Stimulated activated CD4-positive, alpha-beta T cell treated with anti-CD3 and anti-CD28 coated beads, TNF-alpha, amount 100 ng/mL, for 1 hour (primary cell): ENCODE measurements at places on chromosomes 11 and 22.

GRCh38 chr11:19552656-19553260 is 159.9 kb upstream of the NAV2 start:
- no peak for DNase-seq

DNA sequence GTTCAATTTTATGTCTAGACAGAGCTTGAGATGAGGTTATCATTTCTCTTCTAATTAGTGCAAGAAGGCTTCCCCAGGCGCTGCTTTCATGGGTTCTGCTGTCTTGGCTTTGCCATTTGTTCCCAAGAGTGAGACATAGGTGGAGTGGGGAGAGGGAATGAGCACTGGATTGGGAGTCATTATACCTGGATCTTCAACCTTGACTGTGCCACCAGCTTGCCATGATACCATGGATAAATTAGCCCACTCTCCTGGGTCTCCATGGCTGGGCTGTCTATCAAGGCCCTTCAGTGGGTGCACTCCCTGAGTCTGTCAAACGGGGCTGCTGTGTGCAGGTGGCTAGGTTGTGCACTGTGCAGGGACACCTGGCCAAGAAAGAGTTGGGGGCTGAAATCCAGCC is 15.6 kb upstream of the NECTIN1 start:
- no peak for DNase-seq

DNA sequence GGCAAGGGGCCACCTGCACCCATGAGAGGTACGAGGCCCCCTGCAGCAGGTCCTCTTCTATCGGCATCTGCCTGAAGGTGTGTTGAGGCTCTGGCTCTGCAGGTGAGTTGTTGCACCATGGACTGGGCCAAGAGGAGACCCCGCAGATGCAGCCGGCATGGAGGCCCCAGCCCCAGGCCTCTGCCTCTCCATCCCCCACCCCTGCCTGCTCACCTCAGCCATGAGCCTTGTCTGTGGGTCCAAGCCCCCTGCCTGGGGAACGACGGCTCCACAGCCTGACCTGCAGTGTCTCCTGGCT is 1386.2 kb downstream of the BRD1 start:
- no peak for DNase-seq

- DNase-seq = no peak
Measured at GRCh38 chr11:75246006-75246670, 5.6 kb downstream of the TPBGL start.

GRCh38 chr22:28019881-28020861 is 101.1 kb upstream of the PITPNB start:
- peak; percentile 54 for DNase-seq
